ENCODE measurements at places on chromosomes 5 and 9.
A peak's percentile ranks its signal among the peaks of the same experiment; 100 is the strongest.

DNA sequence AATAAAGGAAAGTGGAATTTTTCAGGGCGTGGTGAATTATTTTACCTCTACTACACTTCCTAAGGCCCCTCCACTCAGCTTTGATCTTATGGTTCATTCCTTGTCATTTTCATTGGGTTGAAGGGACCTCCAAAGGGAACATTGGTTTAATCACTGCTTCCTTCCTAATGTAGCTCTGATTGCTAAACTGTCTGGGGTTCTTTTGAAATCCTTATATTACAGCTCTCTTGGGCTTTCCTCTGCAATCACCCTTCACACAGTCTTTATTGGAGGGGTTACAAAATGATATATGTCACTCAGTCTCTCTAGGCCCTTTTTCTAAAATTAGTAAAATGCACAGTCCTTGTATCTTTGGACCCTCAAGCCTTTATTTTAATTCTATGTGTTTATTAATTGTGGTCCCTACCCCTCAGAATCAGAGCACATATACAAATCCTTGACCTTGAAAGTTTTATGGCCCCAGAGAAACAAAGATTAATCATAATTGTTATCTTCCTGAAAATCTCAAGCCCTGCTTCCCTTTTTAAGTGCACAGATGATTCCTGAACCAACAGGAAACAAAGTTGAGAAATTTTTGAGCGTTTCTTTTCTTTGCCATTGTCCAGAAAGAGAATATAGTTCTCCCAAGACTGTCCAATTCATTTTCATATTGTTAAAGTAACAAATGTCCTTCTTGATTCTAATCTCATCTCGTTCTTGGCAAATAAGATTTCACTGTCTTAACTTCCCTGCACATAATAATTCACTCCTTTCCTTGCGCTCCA lies 330.0 kb downstream of the ARRDC3 start:
- DNase-seq, result no peak

DNA sequence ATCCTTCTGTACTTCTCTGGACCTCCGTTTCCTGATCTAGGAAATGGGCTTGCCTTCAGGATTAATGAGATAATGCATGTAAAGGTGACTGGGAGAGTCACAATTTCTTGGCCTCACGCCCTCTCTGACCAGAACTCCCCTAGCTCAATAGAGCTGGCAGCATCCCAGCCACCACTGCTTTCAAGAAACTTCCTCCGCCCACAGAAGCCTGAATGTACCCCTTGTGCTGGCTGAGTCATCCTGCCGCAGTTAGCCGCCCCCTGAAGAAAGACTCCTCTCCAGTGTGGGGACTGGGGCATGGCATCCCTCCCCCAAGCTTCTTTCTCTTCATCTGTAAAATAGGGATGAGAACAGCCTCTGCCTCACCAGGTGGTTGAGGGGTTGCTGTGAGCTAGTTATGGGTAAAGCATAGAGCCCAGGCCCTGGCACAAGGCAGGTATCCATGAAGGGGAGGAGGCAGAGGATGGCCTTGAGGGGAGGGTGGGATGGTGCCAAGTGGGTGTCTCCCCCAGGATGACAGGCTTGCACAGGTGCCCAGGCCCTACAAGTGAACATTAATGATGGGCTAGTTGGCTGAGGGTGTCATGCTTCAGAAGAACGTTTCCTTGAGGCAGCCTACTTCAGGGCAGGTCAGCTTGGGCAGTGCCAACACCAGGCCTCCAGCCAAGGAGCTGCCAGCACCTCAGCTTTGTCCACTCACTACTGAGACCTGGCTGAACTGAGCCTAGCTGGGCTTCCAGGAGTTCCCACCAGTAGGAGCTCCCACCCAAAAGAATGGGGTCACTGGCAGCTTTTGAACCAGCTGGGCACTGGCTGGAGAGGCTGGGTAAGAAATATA lies 3.4 kb downstream of the PDLIM4 start:
- DNase-seq, result no peak

- no peak for DNase-seq
Observed at GRCh38 chr5:162410365-162410764, 342.8 kb downstream of the GABRG2 start.

DNA sequence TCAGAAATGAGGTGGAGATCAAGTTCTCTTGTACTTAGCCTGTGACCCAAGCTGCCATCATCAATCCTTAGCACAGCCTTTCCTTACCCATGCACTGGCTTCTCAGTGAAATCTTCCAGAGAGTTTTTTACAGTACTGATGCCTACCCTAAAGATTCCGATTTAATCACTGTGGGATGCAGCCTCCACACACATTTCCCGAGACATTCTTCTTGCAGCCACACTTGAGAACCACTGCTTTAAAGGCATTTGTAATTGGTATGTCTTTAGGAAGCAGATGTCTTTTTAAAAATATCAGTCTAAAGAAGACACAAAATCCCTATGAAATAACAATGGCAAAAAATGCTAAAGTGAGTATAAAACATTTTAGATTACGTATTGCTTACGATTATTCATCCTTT lies 17.3 kb upstream of the GLIS3 start:
- DNase-seq, result no peak

DNA sequence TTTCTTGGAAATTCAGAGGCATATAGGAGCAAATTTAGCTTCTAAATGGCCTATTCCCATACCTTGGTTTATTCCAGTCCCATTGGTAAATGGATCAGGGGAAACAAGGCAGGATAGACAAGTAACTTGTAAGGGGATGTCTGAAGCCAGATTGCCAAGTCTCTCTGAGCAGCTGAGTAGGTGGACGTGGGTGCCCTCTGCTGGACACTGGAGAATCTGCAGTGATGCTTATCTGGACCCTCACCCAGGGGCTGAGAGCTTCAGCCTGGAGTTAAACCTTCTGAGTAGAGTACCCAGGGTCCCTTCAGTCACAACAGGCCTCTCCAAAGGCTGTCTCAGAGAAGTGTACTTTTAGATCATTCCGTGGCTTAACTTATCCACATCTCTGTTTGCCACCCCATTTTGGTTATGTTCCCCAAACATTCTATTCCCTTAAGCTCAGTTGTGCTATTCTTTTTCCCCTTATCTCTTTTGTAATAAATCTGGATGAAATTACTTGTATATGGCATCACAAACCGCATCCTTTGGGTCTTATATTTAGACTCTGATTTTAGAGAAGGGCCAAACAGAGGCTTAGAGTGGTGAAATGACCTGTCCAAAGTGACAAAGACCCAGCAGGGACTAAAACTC lies 218.3 kb upstream of the GLRA1 start:
- no peak for DNase-seq

DNA sequence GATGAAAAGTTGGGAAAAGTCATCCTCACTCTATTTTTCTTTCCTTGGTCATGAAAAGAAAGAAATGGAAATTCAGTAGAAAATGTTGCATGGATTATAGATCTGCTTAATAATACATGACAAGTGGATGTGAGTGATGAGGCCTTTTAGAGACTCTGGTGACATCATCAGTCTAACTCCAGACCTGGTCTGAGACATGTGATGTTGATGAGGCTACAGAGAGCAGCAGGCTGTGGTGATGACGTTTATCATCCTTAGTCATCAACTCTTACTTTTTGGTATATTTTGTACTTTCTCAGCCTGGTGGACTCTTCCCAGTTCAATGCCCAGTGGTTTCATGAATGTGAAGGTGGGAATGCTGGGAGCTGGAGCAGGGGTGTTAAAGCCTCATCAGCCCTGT lies 116.4 kb downstream of the TTLL11 start:
- no peak for DNase-seq

DNA sequence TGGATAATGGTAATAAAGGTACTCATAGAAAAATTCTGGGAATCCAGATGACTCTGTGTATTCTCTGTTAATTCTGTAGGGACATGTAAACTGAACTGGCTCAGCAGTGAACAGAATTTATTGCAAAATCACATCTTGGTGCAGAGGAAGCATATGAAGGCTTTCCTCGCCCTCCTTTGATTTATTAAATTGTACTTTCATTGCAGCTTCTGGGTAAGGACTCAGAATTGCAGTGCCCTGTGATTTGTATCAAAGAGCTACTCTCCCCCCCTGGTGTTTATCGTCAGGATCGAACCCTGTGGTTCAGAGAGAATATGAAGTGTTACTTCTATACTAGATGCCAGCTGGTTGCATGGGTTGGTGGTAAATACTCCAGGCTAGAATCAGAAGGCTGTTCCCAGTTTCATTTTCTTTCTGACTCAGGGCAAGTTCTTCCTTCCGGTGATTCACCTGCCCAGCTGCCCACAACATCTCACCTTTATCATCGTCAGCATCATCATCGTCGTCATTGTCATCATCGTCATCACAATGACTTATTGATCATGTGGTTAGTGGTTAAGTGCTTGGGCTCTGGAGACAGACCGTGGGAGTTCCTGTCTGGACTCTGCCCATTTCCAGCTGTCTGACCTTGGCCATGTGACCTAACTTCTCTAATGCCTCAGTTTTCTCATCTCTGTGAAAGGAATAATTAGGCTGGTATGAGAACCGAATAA lies 238.8 kb downstream of the ARHGAP26 start:
- DNase-seq, result peak; percentile 80

DNA sequence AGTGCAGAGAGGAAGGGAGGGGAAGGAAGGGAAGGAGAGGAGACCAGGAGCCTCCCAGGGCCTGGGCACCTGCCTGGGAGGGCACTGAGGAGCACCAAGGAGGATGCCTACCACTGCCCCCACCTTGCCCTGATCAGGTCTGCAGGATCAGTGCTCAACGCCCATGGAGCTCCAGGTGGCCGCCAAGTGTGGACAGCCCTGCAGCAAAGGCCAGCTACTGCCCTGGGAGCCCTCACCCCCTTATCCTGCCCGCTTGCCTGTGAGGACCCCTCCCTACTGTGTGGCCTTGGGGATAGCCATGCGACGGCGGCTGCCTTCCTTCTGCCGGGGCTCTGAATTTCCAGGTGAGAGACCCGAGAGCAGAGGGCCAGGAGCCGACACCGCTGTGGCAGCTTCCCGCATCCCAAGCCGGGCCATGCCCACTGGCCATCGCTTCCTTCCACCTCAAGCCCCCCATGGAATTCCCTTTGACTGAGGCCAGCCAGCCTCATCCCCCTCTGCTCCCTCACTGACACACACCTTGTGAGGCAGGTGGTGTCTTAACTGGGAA lies 12.4 kb downstream of the ADAMTS2 start:
- no peak for DNase-seq

GRCh38 chr9:114001794-114002261 lies 76.3 kb downstream of the AMBP start:
- no peak for DNase-seq

GRCh38 chr5:34531751-34532360 lies 124.3 kb upstream of the RAI14 start:
- DNase-seq, result no peak

DNA sequence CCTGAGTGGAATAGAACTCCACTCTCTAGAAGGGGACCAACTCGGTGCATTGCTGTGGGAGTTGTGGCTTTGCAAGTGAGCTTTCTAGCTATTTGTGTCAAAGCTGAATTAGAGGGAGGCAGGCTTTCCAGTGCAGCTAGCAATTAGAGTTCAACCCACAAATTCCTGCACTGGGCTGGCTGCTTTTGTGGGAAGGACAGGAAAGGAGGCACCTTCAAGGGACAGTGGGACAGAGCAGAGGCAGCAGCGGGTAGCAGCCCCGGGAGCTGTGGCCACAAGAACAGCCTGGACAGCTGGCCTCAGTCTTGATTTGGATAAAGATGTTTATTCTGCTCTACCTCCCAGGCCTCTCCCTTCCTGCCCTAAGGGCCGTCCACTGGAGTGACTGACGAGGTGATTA lies 83.7 kb upstream of the SLIT3 start:
- no peak for DNase-seq

DNA sequence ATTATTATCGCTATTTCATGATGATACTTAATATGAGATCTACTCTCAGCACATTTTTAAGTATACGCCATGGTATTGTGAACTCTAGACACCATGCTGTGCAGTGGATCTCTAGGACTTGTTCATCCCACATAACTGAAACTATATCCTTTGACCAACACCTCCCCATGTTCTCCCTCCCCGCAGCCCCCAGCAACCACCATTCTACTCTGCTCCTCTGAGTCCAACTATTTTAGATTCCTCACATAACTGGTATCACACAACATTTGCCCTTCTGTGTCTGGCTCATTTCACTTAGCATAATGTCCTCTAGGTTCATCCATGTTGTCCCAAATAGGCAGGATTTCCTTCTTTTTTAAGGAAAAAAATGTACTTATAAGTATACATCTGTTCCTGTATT lies 6.6 kb upstream of the TBC1D2 start:
- DNase-seq, result no peak

DNA sequence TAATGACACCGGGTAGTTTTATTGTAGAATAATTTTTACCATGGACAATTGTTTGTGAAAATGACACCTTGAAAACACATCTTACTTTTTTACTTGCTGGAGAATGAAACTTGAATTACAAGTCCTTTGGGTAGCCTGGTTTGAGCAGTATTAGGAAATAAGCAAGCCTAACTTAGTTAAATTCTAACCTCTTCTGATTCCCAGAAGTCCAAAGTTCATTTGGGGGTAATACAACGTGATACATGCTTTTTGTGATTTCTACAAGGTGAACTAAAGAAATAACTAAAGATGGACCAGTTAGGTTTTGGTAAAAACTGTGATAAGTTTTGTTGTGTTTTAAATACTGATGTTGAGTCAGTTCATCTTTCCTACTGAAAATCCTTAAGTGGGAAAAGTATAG lies 135.4 kb upstream of the DMRT1 start:
- no peak for DNase-seq

GRCh38 chr5:116002116-116002906 lies 30.0 kb upstream of the ARL14EPL start:
- no peak for DNase-seq

- DNase-seq, result no peak
Observed at GRCh38 chr5:121752149-121752548, 99.5 kb upstream of the FTMT start.

DNA sequence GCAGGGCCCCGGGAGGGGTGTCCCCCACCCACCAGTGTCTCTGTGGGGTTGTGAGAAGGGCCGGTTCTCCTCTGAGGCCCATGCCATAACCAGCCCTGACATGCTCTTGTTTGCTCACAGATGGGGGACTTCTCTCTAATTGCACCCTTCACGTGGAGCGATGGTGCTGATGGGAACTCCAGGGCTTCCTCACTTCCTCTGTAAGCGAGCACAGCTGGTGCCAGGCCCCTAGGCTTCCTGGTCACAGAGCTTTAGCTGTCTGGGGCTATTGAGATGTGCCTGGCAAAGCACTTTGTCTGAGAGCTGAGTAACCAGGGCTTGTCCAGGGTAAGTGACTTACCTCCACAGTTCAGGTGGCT lies 36.4 kb downstream of the PHF2 start:
- DNase-seq, result no peak

DNA sequence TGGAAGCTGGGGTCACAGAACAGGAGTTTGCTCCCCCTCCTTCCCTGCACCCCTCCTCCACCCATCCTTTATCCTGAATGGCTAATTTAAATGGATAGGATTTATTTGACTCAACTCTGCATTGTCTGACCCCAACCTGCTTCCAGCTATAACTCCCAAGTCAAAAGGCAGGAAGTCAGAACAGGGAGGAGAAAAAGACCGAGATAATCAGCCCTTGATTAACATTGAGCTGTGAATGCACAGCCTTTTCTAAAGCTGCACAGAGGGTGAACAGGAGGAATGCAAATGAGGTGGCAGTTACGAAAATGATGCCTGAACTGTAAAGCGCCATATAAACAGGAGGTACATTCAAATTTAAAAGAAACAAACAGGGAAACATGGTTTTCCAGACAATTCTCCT lies 152.8 kb downstream of the SPOCK1 start:
- no peak for DNase-seq
